ENCODE measurements at places on chromosomes 16 and 17.

DNA sequence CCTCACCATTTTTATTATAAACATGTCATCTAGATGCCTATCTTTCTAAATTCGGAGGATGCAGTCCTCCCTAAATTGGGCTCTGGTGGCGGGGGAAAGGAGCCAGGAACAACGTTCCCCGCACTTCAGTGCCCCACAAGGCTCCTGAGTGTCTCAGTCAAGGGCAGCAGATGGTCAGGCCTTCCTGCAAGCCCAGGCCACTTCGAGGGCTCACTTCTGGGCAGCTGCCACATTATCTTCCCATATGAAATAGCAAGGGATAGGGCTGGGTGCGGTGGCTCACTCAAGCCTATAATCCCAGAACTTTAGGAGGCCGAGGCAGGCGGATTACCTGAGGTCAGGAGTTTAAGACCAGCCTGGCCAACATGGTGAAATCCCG is 32.3 kb downstream of the FBXO31 start:
- H3K4me3 ChIP-seq, result no peak overlapping the region
- no peak for DNase-seq
- H3K27me3 ChIP-seq, result no peaks in the 10 kb centered on the region
- peaks cover 14% of the 10 kb centered on the region for H3K36me3 ChIP-seq
- H3K4me1 ChIP-seq, result no peaks in the 10 kb centered on the region

- H3K36me3 ChIP-seq, result peaks cover 92% of the 10 kb centered on the region
- H3K27me3 ChIP-seq, result no peaks in the 10 kb centered on the region
- H3K27ac ChIP-seq, result no peak overlapping the region
- no peaks in the 10 kb centered on the region for H3K4me1 ChIP-seq
- peak; percentile 51 for DNase-seq
- H3K4me3 ChIP-seq, result no peak overlapping the region
Measured at GRCh38 chr17:12995896-12996295, 21.9 kb downstream of the ELAC2 start.

DNA sequence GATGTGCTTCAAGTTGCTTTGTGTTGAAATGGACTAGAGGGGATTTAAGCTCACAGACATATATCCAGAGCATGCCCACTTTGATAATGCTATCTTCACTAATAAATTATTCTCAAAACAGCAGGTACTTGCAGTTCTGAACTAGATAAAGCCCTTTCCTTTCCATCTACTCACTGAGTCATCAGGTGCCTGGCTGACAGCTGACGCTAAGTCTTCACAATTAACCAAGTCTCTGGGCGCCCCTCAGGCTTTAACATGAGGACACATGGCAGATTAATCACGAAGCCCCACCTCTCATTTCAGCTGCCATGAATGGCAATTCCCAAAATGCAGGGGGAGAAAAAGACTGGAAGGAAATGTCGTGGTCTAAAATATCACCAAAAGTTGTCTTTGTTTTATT is 29.5 kb upstream of the CRISPLD2 start:
- H3K36me3 ChIP-seq, result no peaks in the 10 kb centered on the region
- no peaks in the 10 kb centered on the region for H3K27me3 ChIP-seq
- DNase-seq, result no peak
- H3K27ac ChIP-seq, result no peak overlapping the region
- H3K4me1 ChIP-seq, result no peaks in the 10 kb centered on the region

DNA sequence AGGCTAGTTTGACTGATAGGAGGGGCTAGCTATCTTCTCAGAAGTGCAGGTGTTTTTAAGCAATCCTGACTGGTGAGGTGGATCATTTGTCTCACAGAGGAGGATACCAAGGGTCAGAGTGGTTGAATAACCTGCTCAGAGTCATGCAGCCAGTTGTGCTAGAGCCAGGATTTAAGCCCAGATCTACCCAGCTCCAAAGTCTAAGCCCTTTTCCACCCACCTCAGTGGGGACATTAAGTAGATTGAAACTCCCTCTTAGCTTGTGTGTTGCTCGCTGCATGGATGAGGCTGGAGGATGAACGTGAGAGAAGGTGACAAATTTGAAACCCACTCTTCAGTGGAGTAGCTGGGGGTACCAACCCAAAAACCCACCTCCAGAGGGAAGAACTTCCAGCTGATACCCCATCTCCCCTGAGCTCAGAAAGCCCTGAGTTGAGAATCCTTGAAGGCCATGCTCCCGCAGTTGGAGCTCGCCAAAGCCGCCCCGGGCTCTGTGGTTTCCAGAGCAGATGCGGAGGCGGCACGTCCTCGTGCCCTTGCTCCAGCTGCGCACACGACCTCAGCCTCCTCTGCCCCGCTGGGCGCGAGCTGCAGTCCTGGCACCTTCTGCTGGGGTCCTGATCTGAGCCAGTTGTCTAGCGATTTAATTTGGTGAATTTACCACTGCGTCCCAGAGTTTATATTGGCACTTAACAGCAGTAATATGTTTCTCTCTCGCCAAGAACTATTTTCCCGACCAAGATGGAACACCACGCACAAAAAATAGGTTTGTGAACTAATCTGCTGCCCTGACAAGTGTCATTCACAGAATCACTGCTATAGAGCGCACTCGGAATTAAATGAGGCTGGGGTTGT is 159.5 kb downstream of the CCDC182 start:
- DNase-seq, result no peak
- H3K36me3 ChIP-seq, result no peaks in the 10 kb centered on the region
- H3K4me3 ChIP-seq, result no peak overlapping the region

DNA sequence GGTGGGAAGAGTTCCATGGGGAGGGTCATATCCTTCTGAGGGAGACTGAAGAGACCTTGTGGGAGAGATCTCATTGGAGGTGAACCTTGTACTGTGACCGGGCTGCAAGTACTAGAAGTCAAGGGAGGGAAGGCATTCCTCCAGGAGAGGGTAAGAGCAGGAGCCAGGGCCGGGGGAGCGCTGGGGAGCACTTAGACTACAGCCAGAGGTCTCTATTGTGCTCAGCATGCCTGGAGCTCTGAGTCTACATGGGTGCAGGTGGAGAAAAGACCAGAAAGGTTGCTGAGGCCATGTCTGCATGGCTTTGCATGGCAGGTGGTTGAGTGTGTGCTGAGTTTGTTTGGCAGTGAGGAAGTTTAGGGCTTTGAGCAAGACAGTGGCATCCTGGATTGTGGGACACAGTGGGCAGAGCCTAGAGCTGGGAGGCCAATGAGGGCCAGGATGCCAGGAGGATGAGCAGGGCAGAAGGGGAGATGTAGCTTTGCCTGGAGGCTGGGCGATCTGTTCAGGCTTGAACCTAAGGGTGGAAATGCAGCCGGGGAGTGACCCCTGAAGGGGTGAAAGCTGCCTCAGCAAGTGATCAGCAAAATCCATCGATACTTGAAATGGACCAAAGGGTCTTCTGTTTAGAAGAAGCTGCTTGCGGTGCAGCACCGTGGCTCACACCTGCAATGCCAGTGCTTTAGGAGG is 317.4 kb upstream of the TNRC6C start:
- H3K4me3 ChIP-seq, result no peak overlapping the region
- no peaks in the 10 kb centered on the region for H3K4me1 ChIP-seq
- peaks cover 35% of the 10 kb centered on the region for H3K27me3 ChIP-seq
- H3K36me3 ChIP-seq, result no peaks in the 10 kb centered on the region
- no peak overlapping the region for H3K27ac ChIP-seq

DNA sequence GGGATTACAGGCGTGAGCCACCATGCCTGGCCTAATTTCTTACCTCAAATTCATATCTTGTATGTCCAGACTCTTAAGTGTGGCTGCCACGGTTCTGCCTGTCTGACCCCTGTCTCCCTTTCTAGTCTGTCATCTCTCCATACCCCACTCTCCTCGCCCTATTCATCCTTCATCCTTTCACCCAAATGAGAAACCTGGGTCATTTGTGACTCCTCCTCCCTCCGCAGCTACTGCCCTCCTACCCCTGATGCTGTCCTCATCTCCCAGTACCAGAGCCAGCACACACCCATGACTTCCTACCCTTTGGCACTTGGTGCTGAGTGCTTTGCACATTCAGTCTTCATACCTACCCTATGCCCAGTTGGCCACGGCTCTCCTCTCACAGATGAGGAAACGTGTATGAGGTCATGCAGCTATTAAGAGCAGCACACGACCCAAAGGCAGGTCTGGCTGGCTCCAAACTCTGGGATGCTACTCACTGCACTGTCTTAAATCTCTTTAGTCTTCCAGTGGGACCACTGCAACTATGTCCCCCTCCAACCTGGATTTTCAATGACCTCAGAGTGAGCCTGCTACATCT is 1.6 kb downstream of the SPATA32 start:
- no peak overlapping the region for H3K27ac ChIP-seq
- DNase-seq, result no peak
- no peak overlapping the region for H3K4me3 ChIP-seq
- peaks cover 17% of the 10 kb centered on the region for H3K36me3 ChIP-seq

GRCh38 chr17:17757956-17758845 is 76.9 kb downstream of the RAI1 start:
- H3K36me3 ChIP-seq, result 0 out of 2 replicates have a peak, but pooled peaks cover 11% of the 10 kb centered on the region
- peaks cover 3% of the 10 kb centered on the region for H3K4me1 ChIP-seq
- no peak overlapping the region for H3K4me3 ChIP-seq
- no peaks in the 10 kb centered on the region for H3K27me3 ChIP-seq
- DNase-seq, result no peak

DNA sequence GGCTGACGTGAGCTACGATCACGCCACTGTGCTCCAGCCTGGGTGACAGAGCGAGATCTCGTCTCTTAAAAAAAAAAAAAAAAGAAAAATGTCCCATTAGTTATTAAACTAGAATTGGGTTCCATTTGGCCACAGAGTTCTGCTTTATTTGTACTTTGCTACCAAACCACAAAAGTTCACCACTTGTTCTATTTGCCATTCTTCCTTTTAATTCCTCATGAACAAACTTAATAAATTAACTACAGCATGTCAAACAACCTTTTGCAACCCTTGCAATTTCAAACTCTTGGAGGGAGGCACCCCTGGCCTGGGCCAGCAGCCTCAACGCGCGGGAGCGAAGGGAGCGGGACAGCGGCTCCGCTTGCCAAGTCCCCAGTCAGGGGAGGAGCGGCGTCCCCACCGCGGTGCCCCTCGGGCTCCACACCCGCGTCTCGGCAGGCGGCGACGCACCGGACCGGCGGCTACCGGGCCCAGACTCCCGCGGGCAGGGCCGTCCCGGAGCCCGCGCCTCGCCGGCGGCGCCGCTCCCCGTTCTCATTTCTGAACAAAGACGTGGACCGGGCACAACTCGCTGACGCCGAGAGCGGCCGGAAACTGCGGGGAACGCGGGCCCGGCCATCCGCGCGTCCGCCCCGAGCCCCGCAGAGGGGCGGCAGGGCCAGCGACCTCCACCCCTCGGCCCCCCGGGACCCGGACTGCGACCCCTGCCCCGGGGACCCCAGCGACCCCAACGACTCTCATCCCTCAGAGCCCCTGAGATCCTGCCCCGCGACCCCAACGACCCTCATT is 775 bp downstream of the CYTH1 start:
- H3K4me1 ChIP-seq, result peaks cover 10% of the 10 kb centered on the region
- H3K36me3 ChIP-seq, result no peaks in the 10 kb centered on the region
- DNase-seq, result no peak
- peak overlapping the region; percentile 95 for H3K4me3 ChIP-seq

DNA sequence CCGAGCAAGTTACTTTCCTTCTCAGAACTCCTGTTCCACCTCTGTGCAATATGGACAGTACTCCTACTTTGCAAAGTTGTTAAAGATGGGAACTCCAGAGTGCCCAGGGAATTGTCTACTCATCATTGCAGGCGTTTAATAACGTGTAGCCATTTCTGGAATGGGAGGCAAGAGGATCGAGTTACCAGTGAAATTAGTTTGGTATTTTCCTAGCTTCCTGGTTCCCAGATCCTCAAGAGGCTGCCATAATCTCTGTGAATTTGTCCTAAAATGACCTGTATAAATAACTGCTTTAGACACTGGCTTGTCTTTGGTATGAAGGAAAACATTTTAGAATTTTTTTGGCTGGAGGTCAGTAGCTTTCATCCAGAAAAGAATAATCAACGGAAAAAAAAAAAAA is 27.7 kb downstream of the WWOX start:
- H3K4me1 ChIP-seq, result no peaks in the 10 kb centered on the region
- no peak overlapping the region for H3K4me3 ChIP-seq
- no peak for DNase-seq
- H3K27ac ChIP-seq, result no peak overlapping the region
- H3K27me3 ChIP-seq, result no peaks in the 10 kb centered on the region

DNA sequence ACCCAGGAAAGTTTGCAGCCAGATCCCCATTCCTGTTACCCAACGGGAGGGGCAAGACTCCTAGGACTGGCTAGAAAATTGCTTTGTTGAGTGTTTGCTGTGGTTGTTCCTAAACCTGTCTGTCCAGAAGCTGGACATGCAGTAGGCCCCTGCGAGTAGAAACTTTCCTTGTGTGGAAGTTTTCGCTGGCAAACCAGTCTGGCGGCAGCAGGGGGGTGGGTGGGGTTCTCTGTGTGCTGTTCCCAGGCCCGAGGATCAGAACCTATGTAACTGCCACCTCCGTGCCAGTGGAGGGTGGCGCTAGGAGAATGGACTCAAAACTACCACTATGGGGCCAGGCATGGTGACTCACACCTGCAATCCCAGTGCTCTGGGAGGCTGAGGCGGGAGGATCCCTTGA is 9.2 kb downstream of the SGSM2 start:
- peaks cover 24% of the 10 kb centered on the region for H3K36me3 ChIP-seq
- DNase-seq, result no peak
- H3K27ac ChIP-seq, result no peak overlapping the region
- no peak overlapping the region for H3K4me3 ChIP-seq

GRCh38 chr16:88050952-88051660 is 99.9 kb downstream of the BANP start:
- H3K27me3 ChIP-seq, result no peaks in the 10 kb centered on the region
- no peaks in the 10 kb centered on the region for H3K36me3 ChIP-seq
- no peaks in the 10 kb centered on the region for H3K4me1 ChIP-seq
- H3K4me3 ChIP-seq, result no peak overlapping the region

- no peaks in the 10 kb centered on the region for H3K27me3 ChIP-seq
- no peaks in the 10 kb centered on the region for H3K4me1 ChIP-seq
- H3K36me3 ChIP-seq, result no peaks in the 10 kb centered on the region
- H3K27ac ChIP-seq, result no peak overlapping the region
Measured at GRCh38 chr16:30846649-30847402, 47.1 kb downstream of the BCL7C start.

DNA sequence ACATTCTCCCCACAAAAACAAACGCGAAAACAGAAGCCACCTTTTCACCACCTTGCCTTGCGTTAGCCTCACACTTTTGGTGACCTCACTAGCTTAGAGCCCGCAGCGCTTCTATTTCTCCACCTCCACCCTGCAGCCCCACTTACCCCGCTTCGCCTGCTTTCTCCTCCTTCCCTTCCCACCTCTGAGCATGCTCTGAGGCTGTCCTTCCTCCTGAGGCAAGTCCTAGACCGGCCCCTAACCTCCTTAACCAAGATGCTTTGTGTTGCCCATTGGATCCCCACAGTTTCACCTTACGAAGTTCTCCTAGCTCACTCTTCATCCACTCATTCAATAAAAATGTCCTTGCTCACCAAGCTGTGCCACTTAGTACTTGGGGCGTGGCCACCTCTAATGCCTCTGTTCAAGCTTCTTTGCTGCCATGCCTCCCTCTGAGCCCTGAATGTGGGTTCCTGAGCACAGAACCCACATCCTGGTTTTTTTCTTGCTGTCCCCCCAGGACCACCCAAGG is 1.3 kb downstream of the GNGT2 start:
- H3K4me3 ChIP-seq, result no peak overlapping the region
- no peak overlapping the region for H3K27ac ChIP-seq
- H3K36me3 ChIP-seq, result no peaks in the 10 kb centered on the region
- no peaks in the 10 kb centered on the region for H3K4me1 ChIP-seq
- no peaks in the 10 kb centered on the region for H3K27me3 ChIP-seq
- DNase-seq, result no peak

Measured in RWPE2 (cell line).